ENCODE measurements at places on chromosomes 6 and 20.

- DNase-seq: peak; percentile 6
Measured at GRCh38 chr6:145929037-145929633, 35.0 kb downstream of the SHPRH start.

DNA sequence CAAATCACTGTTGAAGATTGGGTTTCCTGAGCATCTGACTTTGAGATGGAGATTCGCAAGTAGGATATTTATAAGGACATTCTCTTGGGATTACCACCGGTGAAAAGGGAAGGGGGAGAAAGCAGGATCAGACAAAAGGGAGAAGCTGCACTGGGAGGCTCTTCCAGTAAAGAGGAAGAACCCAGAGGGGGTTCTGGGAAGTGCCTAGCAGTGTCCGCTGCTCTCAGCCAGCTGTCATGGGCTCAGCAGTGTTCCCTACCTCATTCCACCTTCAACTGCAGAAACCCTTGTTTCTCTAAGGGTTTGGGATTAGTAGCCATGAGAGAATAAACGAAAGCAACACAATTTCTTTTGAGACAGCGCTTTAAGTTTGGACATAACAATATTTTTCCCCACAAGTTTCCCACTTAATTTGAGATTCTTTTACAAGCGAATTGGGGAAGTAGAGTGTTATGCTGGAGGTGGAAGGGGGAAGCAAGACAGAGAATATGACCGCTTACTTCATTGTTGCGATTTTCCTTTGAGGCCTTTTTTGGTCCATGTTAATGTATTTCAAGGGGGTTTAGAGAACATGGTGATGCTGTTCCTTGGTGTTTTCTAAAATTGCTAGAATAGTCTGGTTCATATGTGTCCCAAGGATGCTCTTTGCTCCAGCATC, 154.5 kb upstream of the SCGN start:
- no peak for DNase-seq

DNA sequence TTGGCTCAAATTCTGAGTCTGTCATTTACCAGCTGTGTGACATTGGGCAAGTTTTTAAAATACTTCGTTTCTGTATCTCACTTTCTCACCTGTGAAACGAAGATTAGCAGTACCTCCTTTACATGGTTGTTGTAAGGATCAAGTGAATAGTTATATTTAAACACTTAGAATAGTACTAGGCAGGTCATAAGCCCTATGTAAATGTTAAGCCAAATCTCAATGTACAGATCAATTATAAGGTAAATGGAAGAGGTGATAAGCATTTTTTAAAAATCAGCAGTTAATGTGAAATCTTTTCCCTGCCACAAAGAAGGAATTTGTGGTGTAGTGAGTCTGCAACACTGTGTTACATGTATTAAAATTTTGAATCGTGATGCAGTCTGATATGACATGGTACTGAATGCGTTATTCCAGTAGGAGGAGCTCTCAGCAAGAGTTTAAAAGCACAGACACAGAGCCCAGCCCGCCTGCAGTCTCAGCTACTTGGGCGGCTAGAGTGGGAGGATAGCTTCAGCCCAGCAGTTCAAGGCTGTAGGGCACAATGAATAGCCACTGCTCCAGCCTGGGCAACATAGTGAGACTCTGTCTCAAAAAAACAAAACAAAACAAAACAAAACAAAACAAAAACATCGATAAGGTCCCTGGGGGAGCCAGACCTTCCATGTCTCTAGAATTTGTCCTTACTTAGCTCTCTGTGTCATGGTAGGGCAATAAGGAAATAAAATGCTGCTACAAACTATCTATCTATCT, 46.0 kb downstream of the GTF2H5 start:
- DNase-seq: peak; percentile 45

DNA sequence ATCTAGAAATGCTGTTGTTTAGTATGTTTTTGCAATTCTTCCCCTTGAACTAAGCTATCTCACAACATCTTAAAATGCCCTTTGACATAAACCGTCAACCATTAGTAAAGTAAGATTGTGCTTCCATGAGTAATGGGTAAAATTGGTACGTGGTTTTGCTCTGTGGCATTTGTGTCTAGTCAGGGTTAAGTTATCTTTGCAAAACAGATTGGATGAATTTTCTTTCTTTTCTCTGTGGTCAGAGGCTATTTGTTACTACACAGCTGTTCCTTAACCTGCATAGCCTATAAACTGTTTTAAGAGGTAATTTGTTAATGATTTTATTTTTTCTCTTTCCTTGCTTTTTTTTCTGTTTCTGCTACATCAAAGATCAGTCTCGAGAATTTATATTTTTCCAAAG, 75.4 kb downstream of the RPP40 start:
- no peak for DNase-seq
